Fibroblast of skin of right quadriceps (primary cell): ENCODE measurements at places on chromosomes 3 and 15.
A peak's percentile ranks its signal among the peaks of the same experiment; 100 is the strongest.

DNA sequence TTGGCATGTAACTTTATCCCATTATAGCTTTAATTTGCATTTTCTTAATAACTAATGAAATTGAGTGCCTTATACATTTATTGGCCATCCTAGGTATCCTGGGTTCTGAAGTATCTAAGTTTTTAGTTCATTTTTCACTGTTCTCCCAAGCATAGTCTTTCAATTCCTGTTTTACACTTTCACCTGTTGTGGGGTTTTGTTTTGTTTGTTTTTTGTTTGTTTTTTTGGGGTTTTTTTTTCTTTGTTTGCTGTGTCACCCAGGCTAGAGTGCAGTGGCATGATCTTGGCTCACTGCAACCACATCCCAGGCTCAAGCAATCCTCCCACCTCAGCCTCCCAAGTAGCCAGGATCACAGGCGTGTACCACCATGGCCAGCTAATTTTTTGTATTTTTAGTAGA is 83.1 kb upstream of the GADL1 start:
- DNase-seq = no peak

DNA sequence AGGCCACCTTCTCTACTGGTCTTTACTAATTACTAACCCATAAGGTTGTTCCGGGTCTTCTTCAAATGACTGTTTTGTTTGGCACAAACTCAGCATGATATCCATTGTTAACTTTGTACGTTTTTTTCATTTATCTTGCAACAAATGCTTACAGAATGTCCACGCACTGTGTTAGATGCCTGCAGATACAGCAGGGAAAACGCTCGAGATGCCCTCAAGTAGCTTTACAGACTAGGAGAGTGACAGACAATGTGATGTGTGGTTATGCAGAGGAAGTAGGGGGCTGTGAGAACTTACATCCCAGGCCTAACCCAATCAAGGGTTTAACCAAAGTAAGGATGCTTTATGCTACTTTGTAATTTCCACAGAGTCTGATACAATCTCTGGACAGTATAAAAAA is 949 bp upstream of the RFC4 start:
- no peak for DNase-seq

DNA sequence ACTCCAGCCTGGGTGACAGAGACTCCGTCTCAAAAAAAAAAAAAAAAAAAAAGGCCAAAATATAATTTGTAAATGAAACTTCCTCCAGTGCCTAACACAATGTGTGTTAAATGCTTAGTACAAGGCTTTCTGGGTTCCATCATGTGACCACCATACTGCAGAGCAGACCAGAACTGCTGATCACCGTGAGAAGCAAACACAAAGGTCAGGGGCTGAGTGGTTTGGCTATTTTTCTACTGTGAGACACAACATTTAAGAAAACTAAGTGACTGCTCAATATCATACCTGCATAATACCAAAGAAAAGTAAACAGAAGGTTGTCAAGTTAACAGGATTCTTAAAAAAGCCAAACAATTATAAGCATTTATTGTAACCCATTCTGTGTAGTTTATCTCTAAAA is 13.2 kb downstream of the ABCC5 start:
- no peak for DNase-seq

GRCh38 chr3:40718681-40719080 is 193.9 kb downstream of the ZNF621 start:
- no peak for DNase-seq

DNA sequence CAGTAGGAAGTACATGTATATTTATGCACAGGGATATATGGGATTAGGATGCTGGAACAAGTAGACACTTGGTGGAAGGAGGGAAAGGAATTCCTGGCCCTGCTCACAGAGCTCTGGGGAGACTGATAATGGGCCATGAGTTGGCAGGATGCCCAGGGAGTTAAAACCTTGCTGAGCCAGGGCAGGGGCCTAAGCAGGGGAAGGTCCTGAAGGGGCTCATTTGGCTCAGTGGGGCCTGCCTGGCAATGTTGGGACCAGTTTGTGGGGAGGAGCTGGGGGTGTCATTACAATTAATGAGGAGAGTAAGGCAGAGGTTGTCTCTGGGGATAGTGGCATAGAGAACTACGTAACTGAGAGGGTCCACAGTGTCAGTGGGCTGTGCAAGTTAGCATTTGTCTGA is 124.2 kb upstream of the ADPGK start:
- peak; percentile 8 for DNase-seq

DNA sequence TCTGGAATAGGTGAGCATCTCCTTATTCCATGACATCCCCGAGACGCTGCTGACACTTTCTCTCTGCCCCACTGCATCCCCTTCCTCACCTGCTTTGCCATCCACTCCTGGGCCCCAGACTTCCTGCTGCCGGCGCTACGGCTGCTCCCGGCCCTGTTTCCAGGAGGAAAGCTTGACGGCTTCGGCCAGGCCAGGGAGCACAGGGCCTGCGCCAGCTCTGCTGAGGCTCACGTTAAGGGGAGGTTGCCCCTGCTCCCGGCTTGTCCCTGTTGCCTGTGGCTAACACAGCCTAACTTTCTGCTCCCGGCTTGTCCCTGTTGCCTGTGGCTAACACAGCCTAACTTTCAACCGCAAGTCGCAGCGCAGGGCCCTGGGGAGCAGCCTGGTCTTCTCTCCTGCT is 177.3 kb upstream of the RGMA start:
- DNase-seq = no peak

DNA sequence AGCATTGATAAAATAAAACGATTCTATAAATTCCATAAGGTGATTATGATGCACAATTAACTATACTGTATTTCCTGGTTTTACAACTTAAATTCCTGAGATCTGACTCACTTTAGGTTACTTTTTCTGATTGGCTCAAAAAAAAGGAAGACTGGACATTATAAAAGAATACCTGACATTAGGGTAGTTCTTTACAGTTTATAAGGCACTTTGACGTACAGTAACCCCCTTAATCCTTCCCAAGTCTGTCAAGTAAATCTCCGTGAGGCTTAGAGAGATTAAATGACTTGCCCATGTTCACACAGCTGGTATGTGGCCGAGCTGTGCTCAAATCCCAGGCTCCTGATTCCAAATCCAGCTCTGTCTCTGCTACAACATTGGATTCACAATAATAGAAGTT is 1.0 kb upstream of the SLTM start:
- no peak for DNase-seq

DNA sequence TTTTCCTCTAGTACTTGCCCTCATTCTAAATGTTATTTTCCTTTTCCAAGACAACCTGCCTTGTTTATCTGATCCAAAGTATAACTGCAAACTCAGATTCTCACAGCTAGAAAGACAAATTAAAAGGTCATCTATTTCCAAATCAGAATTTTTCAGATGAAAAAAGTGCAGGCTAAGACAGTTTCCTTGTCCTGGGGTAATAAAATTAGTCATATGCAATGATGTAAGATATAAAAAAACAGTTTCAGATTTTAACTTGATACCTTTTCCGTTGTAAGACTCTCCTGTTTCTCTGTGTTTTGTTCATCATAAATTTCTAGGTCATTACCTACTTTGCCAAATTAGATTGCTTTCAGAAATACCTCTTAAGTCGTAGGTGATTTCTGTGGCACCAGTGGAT is 238.4 kb upstream of the PEX5L start:
- peak; percentile 9 for DNase-seq
